ENCODE measurements at places on chromosomes 11 and 22. TPM values are rescaled to one million over a fixed set of nuclear protein-coding genes. Genes with fewer than 3 reads are reported as not detected.
A peak's percentile ranks its signal among the peaks of the same experiment; 100 is the strongest.

Gene DCHS1
- 40.4 TPM for total RNA-seq

Gene PUS3
- total RNA-seq, result 17.4 TPM

Gene OR56B1
- total RNA-seq, result not detected

Gene SLC22A25
- total RNA-seq, result not detected

Gene SLC1A2
- total RNA-seq, result 2.4 TPM

Gene NDUFS3
- 172 TPM for total RNA-seq

Gene CASP5
- not detected for total RNA-seq

Gene ROBO4
- 0.07 TPM for total RNA-seq

- H3K36me3 ChIP-seq, result peaks cover 16% of the 10 kb centered on the region
- DNase-seq, result no peak
- no peaks in the 10 kb centered on the region for H3K27me3 ChIP-seq
These were observed 17.6 kb downstream of the SELENOO start for GRCh38 chr22:50218153-50218995.

DNA sequence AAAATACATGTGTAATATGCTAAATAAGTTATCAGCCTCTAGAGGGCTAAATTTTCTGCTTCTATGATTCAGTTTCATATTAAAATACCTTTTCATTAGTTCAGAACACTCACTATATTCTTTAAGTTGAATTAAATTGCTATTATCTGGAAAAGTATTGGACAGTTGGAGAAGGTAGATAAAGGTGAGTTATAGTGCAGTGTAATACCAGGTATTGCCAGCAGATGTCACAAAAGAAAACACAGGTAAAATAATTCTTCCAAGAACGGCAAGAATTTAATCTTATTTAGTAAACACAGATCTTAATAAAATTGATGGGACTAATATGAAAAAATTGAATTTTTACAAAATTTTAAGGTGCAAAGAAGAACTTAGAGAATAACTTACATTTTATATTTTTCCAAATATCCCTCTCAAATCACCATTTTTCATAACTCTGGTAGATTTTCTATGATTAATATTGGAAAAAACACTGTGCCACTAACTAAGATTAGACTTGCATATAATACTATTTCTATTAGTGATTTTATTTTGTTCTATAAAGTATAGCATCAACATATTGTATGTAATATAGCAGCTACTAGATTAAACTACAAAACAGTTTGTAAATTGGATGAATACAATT is 1.7 kb upstream of the LRRC4C start:
- no peak overlapping the region for H3K4me3 ChIP-seq
- no peak for DNase-seq
- peaks cover 30% of the 10 kb centered on the region for H3K4me1 ChIP-seq
- H3K36me3 ChIP-seq, result no peaks in the 10 kb centered on the region
- no peaks in the 10 kb centered on the region for H3K27me3 ChIP-seq

DNA sequence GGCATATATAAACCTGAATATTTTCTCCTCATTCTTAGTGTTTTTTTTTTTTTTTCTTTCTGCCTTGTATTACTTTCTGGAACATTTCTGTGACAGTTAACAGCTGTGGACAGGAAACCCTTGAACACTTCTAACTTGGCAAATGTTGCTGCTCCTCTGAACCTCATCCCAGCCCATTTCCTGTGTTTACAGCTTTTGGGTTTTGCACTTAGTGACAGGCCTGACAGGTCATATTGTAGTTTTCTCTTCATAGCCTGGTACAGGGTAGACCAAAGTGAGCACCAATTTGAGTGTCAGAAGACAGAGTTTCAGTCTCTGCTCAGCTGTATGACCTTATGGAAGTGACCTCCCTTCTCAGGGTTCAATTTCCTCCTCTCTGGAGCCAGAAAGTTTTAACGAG is 91.6 kb downstream of the STIM1 start:
- H3K36me3 ChIP-seq, result no peaks in the 10 kb centered on the region
- H3K27ac ChIP-seq, result no peak overlapping the region
- H3K27me3 ChIP-seq, result no peaks in the 10 kb centered on the region
- no peak for DNase-seq
- no peak overlapping the region for H3K4me3 ChIP-seq

DNA sequence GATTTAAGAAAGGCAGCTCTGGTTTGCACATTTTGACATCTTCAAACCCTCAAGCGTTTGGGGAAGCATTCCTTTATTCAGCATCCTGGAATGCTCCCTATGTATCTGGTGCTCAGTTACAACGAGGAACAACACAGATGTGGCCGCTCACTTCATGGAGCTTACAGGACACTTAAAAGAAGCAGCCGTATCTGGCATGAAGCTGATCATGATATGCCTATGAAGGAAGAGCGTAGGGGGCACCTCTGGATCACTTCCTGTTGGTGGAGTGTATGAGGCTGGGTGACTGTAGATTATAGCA is 72.3 kb upstream of the TP53I11 start:
- H3K27ac ChIP-seq, result no peak overlapping the region
- no peaks in the 10 kb centered on the region for H3K36me3 ChIP-seq
- no peak overlapping the region for H3K4me3 ChIP-seq
- no peak for DNase-seq
- H3K4me1 ChIP-seq, result peaks cover 33% of the 10 kb centered on the region

GRCh38 chr11:44725016-44725685 is 1.6 kb upstream of the TSPAN18 start:
- peak overlapping the region; percentile 32 for H3K27ac ChIP-seq
- peak overlapping the region; percentile 86 for H3K4me3 ChIP-seq
- peaks cover 58% of the 10 kb centered on the region for H3K4me1 ChIP-seq
- H3K36me3 ChIP-seq, result no peaks in the 10 kb centered on the region
- no peak for DNase-seq

DNA sequence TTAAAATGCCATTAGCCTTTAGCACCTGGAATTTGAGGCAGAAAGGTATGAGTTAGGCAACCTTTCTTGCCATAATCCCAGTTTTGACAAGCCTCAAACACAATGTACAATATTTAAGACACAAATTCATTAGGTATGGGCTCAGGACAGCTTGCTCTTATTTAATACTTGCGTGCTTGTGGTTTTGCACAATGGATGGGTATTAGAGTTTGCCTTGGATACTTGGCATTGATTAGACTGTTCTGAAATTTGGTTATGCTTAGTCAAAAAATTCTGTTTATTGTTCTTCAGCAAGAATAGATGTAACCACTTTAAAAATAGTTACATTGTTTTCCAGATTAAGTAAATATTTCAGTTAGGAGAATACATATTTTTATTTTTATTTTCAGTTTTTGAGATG is 5.4 kb upstream of the C11orf65 start:
- DNase-seq, result no peak
- H3K27ac ChIP-seq, result no peak overlapping the region
- H3K4me1 ChIP-seq, result peaks cover under 1% of the 10 kb centered on the region
- peaks cover 6% of the 10 kb centered on the region for H3K36me3 ChIP-seq
- no peaks in the 10 kb centered on the region for H3K27me3 ChIP-seq

- H3K36me3 ChIP-seq, result peaks cover 2% of the 10 kb centered on the region
- H3K4me1 ChIP-seq, result no peaks in the 10 kb centered on the region
- no peak for DNase-seq
- H3K27ac ChIP-seq, result no peak overlapping the region
- H3K4me3 ChIP-seq, result no peak overlapping the region
These were observed 212.4 kb downstream of the BRD1 start for GRCh38 chr22:49614966-49615965.

DNA sequence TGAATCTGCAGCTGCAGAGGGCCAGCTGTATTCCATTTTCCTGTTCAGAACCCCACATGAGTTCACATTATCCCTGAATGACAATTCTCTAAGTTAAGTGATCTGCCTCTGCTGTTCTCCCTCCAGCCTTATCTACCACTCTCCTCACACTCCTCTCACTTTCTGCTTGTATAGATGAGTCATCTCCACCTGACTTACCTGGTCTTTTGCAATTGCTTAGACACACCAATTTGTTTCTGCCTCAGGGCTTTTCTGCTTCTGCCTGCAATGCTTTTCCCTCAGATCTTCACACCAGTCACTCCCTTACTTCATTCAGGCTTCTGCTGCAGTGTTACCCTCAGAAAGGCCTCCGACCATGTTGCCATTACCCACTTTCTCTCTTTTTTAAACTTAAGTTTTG is 118.1 kb downstream of the ATM start:
- H3K36me3 ChIP-seq, result peaks cover 4% of the 10 kb centered on the region
- H3K4me3 ChIP-seq, result no peak overlapping the region
- no peak overlapping the region for H3K27ac ChIP-seq
- H3K27me3 ChIP-seq, result no peaks in the 10 kb centered on the region
- no peak for DNase-seq

GRCh38 chr11:47329431-47329986 is 23.0 kb downstream of the MYBPC3 start:
- DNase-seq, result no peak
- no peak overlapping the region for H3K27ac ChIP-seq
- no peaks in the 10 kb centered on the region for H3K4me1 ChIP-seq
- peaks cover 5% of the 10 kb centered on the region for H3K36me3 ChIP-seq

DNA sequence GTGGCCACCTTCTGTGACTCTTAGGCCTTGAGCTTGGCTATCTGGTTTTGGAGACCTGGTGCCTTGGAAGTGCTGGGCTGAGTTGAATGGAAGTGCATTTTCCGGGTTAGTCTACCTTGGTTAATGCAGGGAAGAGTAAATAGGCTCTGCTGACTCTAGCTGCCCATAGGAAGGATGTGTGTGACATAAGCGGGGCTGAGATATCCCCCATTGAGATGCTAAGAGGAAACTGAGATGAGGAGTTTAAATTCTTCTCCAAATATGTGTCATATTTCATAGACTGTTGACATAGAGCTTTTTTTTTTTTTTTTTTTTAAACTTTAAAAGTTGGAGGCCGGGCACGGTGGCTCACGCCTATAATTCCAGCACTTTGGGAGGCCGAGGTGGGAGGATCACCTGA is 30.8 kb downstream of the ZNRF3 start:
- peak overlapping the region; percentile 44 for H3K4me3 ChIP-seq
- H3K27me3 ChIP-seq, result no peaks in the 10 kb centered on the region
- DNase-seq, result no peak
- no peak overlapping the region for H3K27ac ChIP-seq

DNA sequence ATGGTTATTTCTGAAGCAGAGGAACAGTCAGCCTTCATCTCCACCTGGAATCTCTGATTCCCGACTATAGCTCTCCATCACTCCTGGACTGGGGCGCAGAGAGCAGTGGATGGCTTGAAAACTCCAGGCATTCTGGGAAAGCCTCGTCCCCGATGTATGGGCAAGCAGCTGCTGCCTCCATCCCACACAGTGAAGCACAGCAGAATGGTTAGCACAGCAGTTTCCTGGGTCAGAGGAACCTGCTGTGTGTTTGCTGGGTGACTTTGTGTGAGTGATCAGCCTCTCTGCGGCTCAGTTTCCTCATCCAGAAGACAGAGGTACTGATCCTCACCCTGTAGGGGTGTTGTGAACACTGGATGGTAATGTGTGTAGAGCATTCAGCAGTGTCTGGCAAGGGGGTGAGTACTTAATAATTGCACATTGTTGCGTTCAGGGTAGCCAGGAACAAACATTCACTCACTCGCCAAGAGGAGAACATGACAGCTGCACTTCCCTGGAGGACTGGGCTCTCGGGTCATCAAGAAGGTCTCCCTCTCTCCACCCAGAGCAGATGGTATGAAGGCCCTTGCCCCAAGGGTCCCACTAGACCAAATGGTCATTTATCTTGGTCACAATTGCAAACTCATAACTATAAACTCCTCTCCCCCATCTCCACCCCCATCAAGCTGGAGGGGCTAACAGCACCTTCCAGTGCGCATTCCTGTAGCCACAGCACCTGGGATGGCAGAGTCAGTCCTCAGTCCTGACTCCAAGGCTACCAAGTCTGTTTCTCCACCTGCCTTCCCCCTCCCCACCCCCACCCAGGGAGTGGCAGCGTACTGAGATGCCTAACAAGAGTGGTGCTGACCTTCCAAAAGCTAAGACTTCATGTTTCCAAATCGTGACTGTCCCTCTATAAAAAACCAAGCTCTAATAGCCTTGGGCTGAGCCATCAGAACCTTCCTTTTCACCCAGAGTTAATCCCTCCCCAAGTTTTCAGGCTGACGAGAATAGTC is 1.5 kb upstream of the CHST1 start:
- no peaks in the 10 kb centered on the region for H3K36me3 ChIP-seq
- peaks cover 53% of the 10 kb centered on the region for H3K27me3 ChIP-seq
- no peak overlapping the region for H3K27ac ChIP-seq
- no peak for DNase-seq
- H3K4me3 ChIP-seq, result peak overlapping the region; percentile 84
- H3K4me1 ChIP-seq, result peaks cover 33% of the 10 kb centered on the region

DNA sequence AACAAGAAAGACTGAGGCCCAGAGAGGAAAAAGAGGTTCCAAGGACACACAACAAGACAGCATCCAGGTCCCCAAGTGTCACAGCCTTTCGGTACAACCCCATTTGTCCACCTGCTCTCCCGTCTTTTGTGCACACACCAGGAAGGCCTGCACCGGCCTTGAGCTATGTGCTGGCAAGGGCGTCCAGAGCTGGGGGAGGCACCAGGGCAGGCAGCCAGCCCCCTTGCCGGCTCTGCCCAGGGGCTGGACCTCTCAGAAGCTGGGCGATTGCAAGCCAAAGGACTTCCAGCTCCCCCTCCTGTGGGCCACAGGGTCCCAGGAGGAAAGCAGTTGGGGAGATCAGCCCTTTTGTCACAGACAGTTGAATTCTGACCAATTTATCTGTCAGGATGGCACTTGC is 210.5 kb downstream of the MN1 start:
- no peak for DNase-seq
- H3K27ac ChIP-seq, result no peak overlapping the region
- peaks cover 4% of the 10 kb centered on the region for H3K4me1 ChIP-seq
- H3K36me3 ChIP-seq, result peaks cover 4% of the 10 kb centered on the region
- peaks cover 15% of the 10 kb centered on the region for H3K27me3 ChIP-seq
